ENCODE measurements at places on chromosomes 5 and 9.

- DNase-seq = no peak
Measured at GRCh38 chr5:100691548-100691947, 156.4 kb downstream of the FAM174A start.

DNA sequence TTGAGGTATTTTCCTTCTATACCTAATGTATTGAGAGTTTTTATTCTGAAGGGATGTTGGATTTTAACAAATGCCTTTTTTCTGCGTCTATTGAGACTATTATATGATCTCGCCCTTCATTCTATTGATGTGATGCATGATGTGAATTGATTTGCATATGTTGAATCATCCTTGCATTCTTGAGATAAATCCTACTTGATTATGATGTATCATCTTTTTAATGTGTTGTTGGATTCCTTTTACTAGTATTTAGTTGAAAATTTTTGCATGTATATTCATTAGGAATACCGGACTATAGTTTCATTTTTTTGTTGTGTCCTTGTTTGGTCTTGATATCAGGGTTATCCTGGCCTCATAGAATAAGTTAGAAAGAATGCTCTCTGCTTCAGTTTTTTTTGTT, 169.7 kb downstream of the NPR3 start:
- DNase-seq = no peak

GRCh38 chr9:134314950-134315715, 11.1 kb upstream of the RXRA start:
- no peak for DNase-seq

- no peak for DNase-seq
Measured at GRCh38 chr9:100619665-100620064, 41.8 kb downstream of the CAVIN4 start.

GRCh38 chr5:44774279-44774880, 34.4 kb upstream of the MRPS30 start:
- peak; percentile 52 for DNase-seq

DNA sequence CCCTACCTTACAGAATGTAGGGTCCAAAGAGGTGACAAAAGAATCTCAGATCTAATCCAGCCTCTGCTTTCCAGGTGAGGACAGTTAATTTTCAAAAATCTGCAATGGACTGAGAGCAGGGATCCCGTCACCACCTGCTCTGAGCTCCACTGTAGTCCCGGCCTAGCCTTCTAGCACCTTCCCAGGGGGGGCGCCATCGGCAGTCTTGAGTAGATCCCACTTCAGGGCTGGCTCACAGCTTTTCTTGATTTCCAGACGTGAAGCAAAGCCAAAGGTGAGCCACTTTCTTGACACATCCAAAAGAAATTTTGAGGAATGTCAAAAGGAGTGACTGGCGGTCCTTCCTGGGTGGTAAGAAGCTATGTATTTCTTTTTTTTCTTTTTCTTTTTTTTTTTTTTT, 114.1 kb downstream of the SYK start:
- no peak for DNase-seq

DNA sequence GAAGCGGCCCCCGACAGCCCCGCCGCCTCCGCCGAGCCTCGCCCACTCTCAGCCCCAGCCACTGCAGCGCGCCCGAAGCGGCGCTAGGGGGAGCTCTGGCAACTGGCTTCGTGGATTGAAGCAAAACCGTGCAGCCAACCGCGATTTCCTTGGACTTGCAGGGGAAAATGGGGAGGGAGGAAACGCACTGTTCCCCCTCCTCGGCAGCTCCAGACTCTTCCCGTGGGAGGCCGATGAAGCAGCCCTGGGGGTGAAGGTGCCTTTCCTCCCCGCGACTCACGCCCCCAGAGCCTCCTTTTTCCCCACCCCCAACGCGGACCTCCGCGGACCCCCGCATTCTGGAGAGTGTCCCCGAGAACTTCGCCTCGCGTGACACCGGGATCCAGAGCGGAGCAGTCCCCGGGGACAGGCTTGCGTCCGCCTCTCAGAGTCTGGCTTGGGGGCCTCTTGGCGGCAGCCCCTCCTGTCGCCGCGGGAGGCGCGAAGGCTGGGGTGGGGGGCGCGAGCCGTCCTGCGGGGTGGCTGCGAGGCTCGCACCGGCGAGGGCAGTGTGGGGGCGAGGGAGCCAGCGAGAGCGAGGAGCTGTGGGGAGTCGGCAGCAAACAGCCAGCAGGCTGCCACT, 3.8 kb downstream of the IER5L start:
- peak; percentile 30 for DNase-seq

DNA sequence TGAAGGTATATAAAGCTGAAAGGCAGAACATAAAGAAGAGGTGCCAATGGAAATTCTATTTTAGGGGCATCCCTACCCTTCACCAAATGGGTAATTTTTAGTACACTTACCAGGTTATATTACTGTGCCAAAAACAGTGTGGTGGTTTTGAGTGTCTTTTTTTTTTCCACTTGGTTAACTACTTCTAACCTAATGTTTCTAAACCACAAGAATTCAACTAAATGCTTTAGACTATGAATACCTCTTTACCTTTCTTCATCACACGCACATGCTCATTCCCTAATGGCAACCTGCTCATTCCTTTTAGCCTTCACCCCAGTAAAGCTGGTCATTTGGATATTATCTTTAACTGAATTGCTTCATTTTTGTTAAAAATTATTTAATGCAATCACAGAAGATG, 215.6 kb downstream of the PIK3R1 start:
- no peak for DNase-seq

GRCh38 chr5:125476901-125477585, 730.6 kb upstream of the ZNF608 start:
- DNase-seq = no peak

Data from NCI-H2081 treated with DMSO at 0.1 percent for 48 hours (cell line).